ENCODE measurements at places on chromosomes 13 and 19. TPM values are rescaled to one million over a fixed set of nuclear protein-coding genes. Genes with fewer than 3 reads are reported as not detected.

GRCh38 chr19:8640402-8641004 is 10.1 kb downstream of the NFILZ start:
- no peaks in the 10 kb centered on the region for H3K27me3 ChIP-seq
- H3K4me3 ChIP-seq: no peak overlapping the region
- no peaks in the 10 kb centered on the region for H3K4me1 ChIP-seq
- H3K27ac ChIP-seq: no peak overlapping the region
- H3K36me3 ChIP-seq: no peaks in the 10 kb centered on the region

- no peaks in the 10 kb centered on the region for H3K4me1 ChIP-seq
- no peak for DNase-seq
- no peak overlapping the region for H3K27ac ChIP-seq
- no peaks in the 10 kb centered on the region for H3K27me3 ChIP-seq
- H3K4me3 ChIP-seq: no peak overlapping the region
These were observed 4.2 kb upstream of the TEX29 start for GRCh38 chr13:111316161-111316730.

- peak overlapping the region; percentile 100 for H3K27ac ChIP-seq
- no peaks in the 10 kb centered on the region for H3K27me3 ChIP-seq
- DNase-seq: no peak
- H3K36me3 ChIP-seq: peaks cover 22% of the 10 kb centered on the region
- H3K4me1 ChIP-seq: peaks cover 51% of the 10 kb centered on the region
These were observed 949 bp downstream of the SERTAD1 start for GRCh38 chr19:40424637-40425449.

DNA sequence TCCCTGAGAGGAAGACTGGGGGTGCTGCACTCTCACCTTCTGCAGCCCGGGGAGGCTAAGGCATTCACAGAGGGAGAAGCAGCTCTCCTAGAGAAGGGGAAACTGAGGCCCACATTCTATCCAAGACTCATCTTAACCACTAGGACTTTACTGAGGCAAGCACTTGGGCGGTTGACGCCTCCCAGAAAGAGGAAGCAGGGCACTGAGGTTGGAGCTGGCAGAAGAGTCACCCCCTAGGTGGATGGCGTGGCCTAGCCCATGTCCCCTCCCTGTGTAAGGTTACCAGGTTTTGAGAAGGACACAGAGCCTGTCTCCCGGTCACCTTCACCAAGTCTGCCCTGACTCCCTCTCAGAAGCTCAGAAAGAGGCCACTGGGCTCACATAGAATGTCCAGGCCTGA is 2.7 kb downstream of the S1PR2 start:
- no peak for DNase-seq
- H3K27ac ChIP-seq: peak overlapping the region; percentile 56
- peaks cover 11% of the 10 kb centered on the region for H3K36me3 ChIP-seq
- no peaks in the 10 kb centered on the region for H3K4me1 ChIP-seq

ZNF264 gene
- total RNA-seq: 11.5 TPM

CYP4F22 gene
- total RNA-seq: not detected

FZR1 gene
- total RNA-seq: 21.7 TPM

HCN2 gene
- 11.1 TPM for total RNA-seq
